CD14-positive monocyte (primary cell): ENCODE measurements at places on chromosomes 4 and X.

GRCh38 chr4:14269824-14270223 lies 642.3 kb upstream of the BOD1L1 start:
- peak; percentile 82 for DNase-seq

GRCh38 chr4:11535333-11535732 lies 106.6 kb upstream of the HS3ST1 start:
- DNase-seq: no peak

GRCh38 chr4:155578219-155578618 lies 88.4 kb upstream of the GUCY1A1 start:
- DNase-seq: no peak

- DNase-seq: no peak
These were observed 1.7 kb downstream of the TMEM185A start for GRCh38 chrX:149629730-149630387.

- no peak for DNase-seq
These were observed 30.0 kb downstream of the BBS12 start for GRCh38 chr4:122762520-122762919.

- no peak for DNase-seq
These were observed 105.2 kb upstream of the FGF16 start for GRCh38 chrX:77342004-77342403.

DNA sequence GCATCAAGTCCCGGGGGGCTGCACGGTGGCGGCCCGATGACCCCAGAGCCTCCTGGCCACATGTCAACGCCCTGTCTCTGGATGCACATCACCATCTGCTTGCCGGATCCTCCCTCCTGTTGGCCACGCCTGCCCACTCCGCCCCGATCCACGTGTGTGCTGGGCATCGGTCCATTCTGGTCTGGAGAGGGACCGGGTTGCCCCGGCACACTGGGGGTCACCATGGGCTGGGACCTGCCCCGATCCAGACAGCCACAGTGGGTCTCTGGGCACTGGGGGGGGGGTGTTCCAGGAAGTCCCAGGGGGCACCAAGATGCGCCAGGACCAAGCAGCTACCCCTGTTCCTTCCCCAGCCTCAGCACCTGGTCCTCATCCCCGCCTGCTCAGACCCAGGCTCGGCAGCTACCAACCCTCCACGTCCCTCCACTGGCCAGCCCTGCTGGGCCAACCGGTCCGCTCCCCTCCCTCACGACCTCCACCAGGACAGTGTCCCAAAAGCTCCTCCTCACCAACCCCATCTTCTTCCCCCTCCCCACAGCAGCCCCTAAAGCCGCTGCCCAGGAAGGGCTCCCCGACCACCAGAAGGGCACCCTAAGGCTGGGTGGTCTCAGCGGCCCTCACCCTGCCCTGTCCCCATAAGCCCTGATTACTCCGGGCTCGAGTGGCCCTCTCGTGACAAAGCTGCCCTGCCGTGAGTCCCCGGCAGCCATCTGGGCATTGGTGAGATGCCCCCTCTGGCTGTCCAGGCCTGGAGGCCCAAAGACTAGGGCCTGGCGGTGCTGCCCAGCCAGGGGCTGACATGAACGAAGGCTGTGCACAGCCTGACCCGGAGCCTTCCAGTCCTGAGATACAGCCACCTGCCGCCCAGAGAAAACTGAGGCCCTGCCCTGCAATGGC lies 4.6 kb downstream of the CTBP1 start:
- DNase-seq: no peak

- no peak for DNase-seq
These were observed 1.9 kb downstream of the MYL5 start for GRCh38 chr4:675980-676870.

- DNase-seq: no peak
These were observed 99.5 kb upstream of the MXRA5 start for GRCh38 chrX:3445806-3446490.

GRCh38 chr4:905485-906338 lies 26.4 kb downstream of the GAK start:
- DNase-seq: no peak

- no peak for DNase-seq
These were observed 41.0 kb downstream of the MTNR1A start for GRCh38 chr4:186514271-186514950.

- DNase-seq: no peak
These were observed 48.8 kb downstream of the DKK2 start for GRCh38 chr4:106987311-106987710.

DNA sequence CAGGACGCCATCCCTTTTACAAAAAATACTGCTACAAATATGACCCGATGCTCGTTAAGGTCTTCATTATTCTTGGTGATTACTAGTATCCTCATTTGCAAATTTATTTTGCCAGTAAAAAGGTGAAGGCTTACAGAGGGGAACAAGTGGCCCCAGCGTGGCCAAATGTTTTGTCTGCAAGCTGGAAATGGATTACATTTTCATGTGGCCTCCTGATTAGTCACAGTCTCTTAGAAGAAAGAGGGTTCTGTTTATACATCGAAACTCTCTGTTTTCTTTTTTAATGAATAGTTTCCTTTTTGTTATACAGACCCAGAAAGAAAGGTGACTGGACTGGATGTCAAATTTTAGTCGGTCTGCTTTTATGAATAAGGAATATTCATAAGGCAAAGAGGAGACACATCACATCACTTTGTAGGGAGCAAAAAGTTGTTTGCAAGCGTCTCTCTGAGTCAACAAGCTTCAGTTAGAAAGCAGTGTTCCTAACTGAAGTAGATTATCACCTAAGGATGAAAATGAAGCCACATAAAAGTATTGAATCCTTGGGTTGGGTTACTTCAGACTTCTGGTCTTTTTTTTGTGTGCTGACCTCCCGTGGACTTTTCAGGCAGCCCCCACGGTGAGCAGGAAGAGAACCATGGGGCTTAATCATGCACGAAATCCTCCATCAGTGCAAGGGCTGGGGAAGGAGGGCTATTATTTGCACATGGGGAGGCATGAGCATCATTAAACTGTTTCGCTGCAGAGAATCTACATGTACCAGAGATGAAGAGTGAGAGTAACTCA lies 125.6 kb downstream of the ARSF start:
- no peak for DNase-seq

DNA sequence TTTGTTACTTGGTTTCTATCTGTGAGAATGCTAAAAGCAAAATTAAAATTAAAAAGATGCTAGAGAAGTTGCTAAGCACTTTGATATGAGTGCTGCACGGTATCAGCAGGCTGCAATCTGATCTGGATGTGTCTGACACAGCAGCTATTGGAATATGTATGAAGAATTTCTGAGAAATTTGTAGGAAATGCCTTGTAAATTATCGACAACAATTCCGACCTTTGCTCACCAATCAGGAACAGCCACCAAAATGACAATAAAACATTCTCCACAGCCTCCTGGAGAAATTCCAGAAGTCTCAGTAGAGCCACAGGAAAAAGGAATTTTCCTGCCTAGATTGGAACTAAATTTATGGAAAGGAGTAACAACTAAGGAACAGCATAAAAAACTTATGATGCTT lies 82.5 kb downstream of the TIGD2 start:
- DNase-seq: no peak

GRCh38 chr4:77859256-77859655 lies 3.4 kb upstream of the MRPL1 start:
- no peak for DNase-seq

DNA sequence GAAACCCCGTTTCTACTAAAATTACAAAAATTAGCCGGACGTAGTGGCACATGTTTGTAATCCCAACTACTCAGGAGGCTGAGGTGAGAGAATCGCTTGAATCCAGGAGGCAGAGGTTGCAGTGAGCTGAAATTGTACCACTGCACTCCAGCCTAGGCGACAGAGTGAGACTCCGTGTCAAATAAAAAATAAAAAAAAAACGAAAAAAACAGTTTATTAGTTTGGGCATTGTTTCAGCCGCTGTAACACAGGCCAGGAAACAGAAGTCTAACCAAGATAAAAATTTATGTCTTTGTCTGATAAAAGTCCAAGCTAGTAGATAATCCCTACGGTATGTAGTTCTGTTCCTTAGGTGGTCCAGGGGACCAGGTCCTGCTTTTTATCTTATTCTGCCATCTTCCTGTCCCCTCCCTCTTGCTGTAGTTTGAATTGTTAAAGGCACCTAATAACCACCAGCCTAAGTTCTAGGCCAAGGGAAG lies 21.4 kb downstream of the USO1 start:
- DNase-seq: no peak

DNA sequence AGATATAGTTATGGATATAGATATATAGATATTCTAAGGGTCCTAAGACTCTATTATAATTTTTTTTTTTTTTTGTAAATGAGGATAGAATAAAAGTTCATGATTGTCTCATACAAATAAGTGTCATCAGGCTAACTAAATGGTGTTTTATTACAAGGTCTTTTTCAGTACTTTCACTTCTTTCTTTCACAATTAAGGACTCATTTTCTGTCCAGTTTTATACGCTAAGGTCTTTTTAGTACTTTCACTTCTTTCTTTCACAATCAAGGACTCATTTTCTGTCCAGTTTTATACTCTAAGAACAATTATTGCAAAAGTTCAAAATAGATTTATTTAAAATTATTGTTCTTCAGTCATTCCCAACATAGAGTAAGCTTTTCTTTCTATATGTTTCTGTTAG lies 32.7 kb downstream of the RUFY3 start:
- DNase-seq: peak; percentile 42

DNA sequence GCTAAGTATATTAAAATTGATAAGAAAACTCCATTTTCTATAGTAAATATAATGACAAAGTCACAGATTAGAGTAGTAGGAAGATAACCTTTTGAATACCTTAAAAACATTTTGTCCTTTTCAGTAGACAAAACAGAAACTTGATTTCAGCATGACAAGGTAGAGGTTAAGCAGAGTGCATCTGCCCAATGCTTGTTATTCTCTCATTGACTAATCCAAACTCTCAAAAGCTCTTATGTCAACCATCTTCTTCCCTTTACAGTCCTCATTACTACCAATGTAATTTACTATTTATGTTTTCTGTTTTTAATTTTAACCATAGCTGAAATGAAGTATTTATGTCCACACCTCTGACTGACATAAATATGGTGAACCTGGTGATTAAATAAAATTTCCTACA lies 11.1 kb downstream of the NIPAL1 start:
- no peak for DNase-seq

DNA sequence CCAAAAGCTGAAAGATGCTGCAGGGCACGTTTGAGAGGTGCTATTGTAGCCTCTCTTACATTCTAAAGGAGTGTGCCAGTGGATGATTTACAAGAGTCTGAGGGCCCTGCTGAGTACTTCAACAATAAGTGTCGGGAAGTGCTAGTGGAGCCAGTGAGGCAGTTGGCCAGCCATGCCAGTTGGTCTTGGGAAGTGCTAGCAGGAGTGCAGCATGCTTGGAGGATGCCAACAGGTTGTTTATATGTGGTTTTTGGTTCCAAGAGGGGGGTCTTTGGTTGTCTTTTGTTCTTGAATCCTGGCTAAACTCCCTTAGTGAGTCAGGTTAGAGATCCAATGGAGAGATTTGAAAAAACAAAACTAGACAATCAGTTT lies 335.3 kb downstream of the PABPC4L start:
- DNase-seq: no peak

DNA sequence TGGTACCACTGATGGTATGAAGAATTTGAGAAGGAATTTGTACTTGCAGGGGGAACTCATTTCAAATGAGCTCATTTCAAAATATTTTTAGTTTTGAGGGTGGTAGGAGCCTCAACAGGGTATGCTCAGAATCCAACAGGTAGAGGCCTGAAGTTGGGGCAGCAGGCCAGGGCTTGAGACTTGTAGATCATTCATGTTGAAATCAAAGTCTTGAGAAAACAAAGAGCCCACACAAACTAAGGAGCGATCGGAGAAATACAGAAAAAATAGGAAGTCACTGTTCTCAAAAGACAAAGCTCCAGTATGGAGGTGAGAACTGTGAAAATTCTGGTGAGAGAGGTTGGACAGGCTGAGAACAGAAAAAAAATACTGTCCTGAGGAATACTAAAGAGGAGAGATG lies 979 bp upstream of the SLC9A6 start:
- no peak for DNase-seq

- DNase-seq: no peak
These were observed 34.5 kb upstream of the PLA2G12A start for GRCh38 chr4:109764376-109764775.

- DNase-seq: peak; percentile 9
These were observed 66.0 kb downstream of the TBL1X start for GRCh38 chrX:9530848-9531274.

DNA sequence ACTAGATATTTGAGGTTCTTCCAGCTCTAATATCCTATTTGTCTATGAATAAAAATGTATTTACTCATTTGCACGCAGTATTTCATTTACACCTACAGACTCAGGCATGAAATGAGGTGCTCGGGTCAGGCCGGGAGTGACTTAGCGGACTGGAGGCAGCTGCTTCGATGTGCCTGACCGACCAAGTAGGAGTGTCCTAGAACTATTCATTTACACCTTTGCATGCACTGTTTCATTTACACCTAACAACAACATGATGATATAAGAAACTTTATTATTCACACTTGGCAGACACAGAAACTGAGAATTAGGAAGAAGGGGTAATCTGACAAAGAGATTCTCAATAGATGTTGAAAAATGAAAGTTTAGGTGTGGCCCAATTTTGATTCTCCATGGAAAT lies 28.7 kb upstream of the FAT1 start:
- no peak for DNase-seq

GRCh38 chr4:51963841-51964517 lies 56.2 kb downstream of the LRRC66 start:
- DNase-seq: no peak

DNA sequence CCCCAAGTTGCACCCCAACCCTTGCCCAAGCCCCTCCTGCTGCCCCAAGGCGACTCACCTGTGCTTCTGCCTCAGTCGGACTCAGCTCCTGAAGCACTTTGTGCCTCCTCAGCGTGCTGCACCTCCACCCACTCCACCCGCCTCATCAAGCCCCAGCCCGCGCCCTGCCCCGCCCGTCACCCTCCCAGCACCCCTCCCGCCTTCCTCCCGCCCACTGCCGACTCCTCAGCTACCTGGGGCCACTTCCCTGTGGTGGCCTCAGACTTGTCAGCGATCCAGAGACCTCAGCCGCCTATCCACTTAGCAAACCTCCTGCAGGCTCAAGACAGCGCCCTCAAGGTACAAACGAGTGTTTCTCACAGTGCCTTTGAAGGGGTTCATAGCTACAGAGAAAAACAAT lies 19.6 kb upstream of the IQCM start:
- no peak for DNase-seq

DNA sequence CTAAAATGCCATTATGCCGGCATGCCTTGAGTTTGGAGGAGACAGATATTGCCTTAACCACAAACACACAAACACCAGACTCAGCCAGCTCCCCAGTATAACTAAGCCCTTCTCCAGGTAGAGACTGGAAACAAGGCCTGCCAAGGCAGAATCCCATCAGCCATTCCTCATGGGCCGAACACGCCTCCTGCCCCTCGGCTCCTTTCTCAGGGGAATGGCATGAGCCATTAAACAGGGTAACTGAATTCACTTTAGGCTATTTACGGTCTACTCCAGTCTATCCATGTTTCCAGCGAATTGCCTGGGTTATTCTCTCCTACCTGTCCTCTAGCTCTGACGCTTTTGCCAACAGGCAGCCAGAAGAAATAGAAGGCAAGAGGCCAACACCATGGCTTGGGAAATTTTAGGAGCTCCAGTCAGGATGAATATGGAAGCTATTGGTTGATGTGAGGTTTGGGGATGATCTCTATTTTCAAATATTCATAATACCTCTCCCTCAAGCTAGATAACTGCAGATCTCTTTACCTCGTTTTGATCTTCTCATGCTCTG lies 4.9 kb downstream of the SEL1L3 start:
- no peak for DNase-seq
